T47D (cell line): ENCODE measurements at places on chromosomes 11 and 22.

DNA sequence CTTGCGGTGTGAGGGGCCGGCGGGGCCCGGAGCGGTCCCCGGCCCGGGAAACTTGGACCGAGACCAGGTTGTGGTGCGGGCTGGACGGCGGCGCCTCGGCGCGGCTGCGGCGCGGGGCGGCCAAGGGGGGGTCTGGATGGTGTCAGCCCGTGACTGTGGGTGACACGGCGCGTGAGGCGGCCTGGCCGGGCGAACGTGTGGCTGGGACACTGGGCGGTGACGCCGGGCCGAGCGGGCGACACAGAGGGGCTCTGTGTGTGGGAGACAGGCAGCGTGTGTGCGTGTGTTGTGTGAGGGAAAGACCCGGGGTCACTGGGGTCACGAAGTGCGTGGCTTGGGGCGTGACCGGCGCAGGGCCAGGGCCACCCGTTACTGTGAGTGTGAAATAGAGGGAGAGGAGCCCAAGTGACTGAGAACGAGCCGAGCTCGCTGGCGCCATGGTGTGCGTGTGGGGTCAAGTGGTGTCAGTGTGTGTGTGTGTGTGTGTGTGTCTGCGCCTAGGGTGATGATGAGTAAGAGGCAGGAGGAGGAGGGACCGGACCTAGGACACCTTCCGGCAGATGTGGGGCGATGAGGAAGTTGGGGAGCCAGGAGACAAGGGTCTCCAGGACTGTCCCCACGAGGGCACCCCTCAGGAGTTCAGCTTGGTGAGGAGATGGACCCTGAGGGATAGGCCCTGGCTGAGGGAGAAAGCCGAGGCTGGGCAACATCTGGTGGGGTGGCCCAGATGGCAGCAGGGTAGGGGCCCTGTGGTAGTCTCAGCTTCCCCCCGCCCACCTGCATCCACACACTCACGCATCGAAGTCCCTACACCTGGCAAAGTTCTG lies 817 bp downstream of the RELT start:
- peak; percentile 55 for DNase-seq

DNA sequence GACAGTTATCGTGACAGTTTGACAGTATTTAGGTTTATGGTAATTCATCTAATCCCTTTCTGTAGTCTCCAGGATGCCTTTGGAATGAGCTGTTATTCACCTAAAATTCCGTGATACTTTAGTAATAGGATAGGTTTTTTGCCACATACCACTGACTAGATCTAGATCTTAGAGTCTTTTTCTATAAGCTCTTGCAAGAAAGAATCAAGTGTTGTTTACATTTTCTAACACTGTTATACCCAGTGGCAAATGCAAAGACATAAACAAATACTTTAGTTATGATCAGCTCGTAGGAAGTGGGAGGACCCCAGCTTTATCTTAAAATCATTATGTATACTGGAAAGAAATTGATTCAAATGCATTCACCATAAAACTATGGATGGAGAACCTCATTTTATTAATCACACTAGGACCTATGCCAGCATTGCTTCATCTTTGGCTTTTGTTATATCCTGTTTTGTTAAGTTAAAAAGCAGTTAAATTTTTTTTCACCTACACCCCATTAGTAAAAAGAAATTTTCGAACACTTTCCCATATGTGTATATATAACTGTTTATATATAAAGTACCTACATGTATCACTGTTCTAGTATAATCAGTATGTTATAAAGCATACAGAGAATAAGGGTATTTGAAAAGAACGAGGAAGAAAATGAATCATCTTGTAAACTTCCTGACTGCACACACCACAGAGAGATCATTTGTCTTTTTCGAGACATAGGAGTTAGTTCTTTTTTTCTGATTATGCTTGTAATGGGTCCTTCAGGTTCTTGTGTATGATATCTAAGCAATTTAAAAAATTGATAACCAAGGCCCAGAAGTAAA lies 60.9 kb downstream of the PDHX start:
- DNase-seq, result peak; percentile 22

DNA sequence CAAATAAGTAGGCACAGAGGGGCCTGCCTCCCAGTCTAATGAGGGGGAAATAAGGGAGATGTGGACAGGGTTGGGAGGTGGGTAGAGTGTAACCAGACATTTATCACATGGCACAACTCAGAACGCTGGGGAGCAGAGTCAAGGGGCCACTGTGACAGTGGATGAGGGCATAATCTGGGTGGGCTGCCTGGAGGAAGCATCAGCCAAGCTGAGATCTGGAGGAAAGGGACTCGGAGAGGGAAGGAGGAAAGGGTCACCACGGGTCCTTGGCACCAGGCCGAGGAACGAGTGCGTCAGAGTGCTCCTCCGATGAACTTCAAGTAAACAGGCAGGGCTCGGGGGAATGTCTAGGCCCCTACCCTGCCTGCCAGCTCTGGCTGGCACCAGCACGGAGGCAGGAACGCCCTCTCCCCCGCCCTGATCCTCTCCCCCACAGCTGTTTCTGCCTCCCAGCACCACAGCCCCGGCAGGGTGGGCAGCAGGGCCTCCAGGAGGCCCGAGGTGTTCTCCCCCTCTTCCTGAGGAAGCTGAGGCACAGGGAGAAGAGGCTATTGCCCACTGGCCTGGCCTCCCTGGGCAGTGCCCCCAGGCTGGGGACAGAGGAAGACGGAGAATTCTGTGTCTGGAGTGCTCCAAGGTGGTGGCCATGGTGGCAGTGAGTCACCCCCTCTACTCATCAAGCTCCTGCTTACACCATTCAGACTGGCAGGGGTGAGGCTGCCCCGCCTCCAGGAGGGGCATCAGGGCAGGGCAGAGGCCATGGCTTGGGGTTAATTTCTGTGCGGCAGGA lies 4.2 kb downstream of the ALDH3B1 start:
- DNase-seq, result no peak

GRCh38 chr11:104104664-104105063 lies 59.3 kb downstream of the PDGFD start:
- DNase-seq, result no peak

- DNase-seq, result no peak
These were observed 52.0 kb downstream of the ARHGAP8 start for GRCh38 chr22:44804327-44804726.

- no peak for DNase-seq
These were observed 13.8 kb downstream of the TPST2 start for GRCh38 chr22:26576026-26576680.

DNA sequence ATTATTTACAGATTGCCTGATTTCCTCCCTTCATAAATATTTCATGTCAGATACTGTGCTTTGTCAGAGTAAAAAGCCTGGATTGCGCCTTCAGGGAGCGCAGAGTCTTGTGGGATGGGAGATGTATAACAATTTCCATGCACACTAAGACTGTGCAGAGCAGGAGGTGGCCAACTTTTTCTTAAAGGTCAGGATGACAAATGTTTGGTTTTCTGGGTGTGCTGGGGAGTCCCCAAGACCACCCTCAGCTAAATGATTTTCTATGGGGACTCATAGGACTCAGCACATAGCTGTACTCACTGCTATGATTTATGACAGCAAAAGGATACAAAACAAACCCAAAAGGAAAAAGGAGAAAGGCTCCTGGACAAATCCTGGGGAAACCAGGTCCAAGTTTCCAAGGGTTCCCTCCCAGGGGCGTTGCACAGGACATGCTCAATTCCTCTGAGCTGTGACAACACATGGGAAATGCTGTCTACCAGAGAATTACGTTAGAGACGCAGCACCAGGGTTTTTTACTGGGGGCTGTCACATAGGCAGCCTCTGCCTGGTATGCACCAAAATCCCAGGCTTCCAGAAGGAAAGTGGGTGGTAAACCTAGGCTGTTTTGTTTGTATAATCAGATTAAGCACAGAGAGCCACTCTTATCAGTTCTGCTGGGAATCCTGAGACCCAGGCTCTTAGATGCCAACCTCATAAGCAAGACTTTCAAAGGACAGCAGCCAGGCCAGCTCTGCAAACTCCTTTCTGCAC lies 59.1 kb downstream of the CSNK2A3 start:
- DNase-seq, result no peak

DNA sequence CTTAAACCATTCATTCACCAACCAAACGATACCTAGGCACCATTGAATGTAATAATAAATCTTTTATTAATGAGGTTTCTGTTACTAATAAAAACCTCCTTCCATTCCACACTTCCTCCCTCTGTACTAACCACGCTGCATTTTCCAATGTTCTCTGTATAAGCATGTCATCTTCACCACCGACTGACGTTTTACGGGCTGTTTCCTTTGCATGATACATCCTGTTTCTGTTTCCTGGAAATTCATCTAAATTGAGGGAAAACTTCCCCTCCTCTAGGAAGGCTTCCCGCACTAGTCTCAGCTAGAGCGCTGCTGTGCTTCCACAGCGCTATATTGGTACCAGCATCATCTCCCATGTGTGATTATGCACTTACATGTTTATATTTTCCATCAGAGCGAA lies 2.1 kb downstream of the OR4D10 start:
- no peak for DNase-seq

DNA sequence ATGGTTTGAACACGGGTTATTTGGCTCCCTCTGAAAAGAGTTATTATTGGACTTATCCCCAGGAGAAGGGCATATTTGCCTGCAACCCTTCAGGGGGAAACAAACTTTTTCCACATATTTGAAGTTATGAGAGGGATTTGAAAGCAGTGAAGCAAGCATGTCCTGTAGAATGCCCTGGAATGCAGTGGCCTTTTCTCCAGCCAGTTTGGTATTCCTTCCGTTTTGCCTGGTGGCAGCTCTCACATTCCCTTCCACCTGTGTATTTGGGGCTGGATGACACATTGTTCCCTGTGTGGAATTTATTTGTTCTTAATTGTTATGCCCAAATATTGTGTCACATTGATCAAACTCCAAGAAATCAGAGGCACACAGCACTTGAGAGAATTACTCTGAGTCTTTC lies 59.0 kb downstream of the OSBP2 start:
- DNase-seq, result peak; percentile 11

GRCh38 chr22:36907253-36908195 lies 5.9 kb upstream of the CSF2RB start:
- DNase-seq, result no peak

DNA sequence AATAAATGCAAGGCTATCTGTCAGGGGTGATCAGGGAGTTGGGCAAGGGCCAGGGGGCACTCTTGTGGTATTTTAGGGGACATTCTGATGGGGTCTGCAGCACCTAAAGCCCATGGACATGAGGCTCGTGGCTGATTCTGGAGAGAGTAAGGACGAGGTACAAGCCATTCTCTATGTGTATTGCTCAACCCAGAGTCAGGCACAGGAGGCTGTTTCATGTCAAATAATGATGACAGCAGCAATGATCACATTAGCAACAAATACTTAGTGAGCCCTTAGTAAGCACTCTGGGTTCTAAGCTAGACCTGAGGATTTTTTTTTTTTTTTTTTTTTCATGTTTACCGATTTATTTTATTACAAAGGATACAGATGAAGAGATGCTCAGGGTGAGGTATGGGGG lies 83.5 kb upstream of the THY1 start:
- DNase-seq, result no peak

DNA sequence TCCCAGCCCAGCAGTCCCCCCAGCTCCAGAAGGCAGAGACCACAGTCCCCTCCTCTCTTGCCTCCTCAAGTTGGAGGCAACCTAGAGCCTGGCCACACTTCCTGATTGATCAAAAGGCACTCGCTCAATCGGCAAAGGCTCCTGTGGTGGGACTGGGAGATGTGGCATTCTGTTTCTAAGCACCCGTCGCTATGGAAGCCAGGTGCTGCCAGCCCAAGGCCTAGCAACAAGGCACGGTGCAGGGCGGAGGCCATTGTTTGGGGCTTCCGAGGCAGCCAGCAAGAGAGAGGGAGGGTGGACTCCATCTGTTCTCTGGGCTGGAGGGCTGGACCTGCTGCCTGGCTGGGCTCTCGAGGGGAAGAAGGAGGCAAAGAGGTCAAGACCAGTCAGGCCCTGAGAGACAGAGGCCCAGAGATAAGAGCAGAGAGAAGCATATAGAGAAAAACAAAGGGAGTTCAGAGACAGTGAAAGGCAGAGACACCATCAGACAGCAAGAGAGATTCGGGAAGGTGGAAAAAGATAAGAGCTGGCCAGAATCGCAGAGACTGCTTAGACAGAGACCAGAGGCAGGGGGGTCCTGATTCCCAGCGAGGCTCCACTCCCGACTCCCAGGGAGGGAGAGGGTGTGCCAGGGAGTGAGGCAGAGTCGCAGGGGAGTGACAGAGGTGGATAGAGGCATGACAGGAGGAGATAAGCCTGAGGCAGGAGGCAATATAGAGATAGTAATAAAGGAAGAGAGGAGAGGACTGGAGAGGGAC lies 21.2 kb downstream of the PDE2A start:
- DNase-seq, result no peak

- DNase-seq, result no peak
These were observed 57.9 kb upstream of the FSHB start for GRCh38 chr11:30172883-30173311.
